Stimulated activated CD4-positive, alpha-beta T cell treated with anti-CD3 and anti-CD28 coated beads, Interleukin-1b, Interleukin-23, amount 100 ng/mL, for 1 hour (primary cell): ENCODE measurements at places on chromosomes 2 and 18.

DNA sequence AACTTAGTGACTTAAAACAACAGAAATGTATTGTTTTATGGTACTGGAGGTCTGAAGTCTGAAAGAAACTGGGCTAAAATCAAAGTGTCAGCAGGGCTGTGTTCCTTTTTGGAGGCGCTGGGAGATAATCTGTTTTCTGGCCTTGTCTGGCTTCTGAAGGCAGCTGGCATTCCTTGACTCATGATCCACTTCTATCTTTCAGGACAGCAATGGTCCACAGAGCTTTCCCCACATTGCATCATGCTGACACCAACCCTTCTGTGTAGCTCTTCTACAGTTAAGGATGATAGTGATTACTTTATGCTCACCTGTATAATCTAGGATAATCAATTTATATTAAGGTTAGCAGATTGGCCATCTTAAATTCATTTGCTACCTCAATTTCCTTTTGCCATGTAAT, 392.1 kb downstream of the TDRD15 start:
- DNase-seq, result no peak

DNA sequence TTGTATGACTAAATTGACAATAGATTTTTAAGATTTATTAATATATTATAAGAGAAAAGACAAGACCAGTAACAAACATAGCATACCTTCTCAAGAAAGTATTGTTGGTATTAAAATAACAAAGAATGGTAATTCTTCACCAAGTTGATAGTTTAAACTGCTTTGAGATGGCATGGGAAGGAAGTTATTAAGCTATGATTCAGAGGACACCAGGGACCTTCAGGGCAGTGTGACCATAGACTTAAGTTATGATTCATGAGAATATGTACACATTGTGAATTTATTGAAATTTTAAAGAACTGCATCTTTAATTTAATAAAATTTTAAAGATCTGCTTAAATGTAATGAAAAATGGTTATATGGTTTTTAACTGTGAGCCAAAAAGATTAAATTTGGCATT, 205.7 kb downstream of the DSEL start:
- no peak for DNase-seq

DNA sequence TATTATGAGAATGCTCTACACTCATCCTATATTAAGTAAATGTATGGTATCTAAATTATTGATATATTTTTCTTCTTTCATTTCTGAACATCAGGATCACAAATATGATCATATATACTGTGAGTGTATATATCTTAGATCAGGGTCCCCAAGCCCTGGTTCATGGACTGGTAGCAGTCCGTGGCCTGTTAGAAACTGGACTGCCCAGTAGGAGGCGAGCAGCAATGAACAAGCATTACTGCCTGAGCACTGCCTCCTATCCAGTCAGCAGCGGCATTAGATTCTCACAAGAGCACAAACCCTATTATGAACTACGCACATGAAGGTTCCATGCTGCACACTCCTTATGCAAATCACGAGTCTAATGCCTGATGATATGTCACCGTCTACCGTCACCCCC, 1247.1 kb upstream of the NXPH2 start:
- DNase-seq, result no peak

DNA sequence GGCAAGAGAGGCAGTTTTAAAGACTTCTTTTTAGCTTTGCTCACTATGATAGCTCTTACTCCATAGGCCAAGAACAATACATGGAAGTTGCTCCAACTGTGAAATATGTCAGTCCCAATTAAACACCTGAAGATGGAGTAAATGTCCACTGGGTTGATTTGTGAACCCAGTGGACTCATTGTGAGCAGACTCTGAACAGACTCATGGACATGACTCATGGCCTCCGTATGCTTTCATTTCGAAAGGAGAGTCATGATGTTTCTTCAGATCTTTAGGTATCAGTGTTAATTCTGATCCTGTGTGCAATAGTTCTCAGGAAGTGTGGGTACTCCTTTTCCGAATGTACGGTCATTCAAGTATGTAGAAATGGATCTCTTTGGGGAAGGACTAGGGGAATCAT, 5.4 kb upstream of the CWC22 start:
- DNase-seq, result no peak

DNA sequence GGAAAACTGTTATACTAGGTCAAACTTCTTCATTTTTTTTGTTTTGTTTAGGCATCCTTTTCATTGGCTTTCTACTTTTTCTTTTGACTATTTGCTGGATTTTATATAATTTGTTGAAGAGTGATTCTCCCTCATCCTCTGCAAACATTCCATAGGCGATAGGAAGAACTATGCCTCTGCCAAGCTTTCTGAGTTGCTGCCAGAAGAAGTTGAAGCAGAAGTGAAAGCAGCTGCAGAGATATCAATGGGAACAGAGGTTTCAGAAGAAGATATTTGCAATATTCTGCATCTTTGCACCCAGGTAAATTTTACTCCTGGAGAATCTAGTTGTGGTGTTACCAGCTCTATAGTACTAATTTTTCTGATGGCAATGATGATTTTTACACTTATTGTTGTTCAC, 25.4 kb downstream of the NOP58 start:
- no peak for DNase-seq

DNA sequence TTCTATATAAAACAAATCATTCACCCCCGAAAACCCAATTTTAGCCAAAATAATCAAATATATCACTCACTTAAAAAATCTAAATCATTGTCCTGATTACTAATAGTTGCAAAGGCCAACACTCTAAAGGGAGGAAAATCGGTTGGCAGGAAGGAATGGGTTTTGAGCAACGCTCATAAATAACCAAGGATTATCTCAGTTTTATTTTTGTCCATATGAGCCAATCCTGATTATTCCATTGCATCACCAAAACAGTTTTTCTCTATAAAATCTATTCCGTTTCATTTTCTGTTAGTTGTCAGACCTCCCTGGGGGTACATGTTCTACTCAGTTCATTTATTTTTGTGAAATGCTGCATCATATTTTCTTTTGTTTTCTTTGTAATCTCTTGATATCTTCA, 174.1 kb downstream of the LRATD1 start:
- no peak for DNase-seq

DNA sequence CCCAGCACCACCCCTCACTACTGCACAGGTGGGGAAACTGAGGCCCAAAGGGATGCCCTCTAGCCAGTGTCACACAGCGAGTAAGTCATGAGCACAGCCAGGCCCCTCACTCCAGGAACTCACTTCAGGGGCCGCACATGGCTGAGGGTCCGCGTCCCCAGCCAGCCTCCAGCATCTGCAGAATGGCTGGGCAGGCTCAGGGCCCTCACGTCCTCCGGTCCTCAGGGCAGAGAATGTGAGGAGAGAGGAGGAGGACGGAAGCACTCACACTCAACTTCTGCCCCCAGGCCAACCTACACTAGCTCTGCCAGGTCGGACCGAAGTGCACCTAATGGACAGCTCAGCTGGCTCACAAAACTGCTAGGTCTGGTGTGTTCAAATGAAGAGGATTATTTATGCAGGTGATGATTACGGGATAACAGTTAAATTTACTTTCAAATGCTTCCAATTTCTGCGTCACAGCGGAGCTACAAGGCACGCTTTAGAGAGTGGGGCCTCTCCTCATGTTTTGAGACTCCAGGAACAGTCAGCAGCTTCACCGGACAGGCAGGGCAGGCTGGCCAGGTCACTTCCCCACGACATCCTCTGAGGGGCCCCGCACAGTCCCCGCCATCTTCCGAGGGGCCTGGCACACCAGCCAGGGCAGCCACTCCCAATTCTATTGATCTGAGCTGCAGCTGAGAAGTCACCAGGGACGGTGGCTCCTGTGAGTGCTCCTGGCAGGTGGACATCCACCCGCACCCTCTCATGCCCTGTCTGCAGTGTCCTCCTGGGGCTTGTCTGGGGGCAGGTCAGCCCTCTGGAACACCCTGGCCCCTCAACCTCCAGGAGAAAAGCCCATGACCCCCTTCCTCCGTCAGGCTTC, 26.5 kb downstream of the KIF1A start:
- DNase-seq, result no peak

DNA sequence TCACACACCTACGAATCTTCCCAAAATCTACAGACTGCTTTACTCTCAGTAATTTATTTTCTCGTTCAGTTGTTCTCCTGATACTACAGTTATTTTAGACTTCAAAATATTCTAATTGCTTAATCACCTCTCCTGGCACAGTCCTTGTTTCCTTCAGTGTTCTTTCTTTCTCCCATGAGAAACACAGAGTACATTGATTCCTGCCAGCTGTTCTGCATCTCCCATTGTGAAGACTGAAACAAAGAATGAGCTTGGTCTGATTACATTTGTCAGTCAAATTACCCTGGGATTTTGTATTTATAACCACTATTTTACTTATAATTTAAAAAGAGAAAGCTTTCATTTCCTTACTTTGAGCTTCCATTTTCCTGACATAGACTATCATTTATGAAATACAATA, 63.9 kb upstream of the TANK start:
- no peak for DNase-seq

DNA sequence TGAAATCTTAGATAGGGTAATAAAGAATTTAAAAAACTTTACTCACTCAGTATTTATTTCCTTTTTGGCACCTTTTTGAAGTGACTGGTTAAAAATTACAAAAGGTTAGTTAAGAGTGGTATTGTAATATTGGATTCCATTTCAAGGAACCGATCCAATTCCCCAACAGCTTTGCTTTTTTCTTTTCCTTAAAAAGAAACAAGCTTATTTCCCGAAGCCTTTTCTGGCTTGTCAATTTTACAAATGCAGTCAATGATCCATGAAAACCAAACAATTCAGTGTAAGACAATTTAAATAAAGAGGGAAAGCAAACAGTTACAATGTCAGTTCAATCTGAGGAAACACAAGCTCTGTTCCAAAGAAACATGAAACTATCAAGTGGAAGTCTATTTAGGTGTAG, 200.2 kb downstream of the RIT2 start:
- DNase-seq, result no peak

GRCh38 chr18:79682894-79683625, 3.5 kb downstream of the CTDP1 start:
- no peak for DNase-seq

DNA sequence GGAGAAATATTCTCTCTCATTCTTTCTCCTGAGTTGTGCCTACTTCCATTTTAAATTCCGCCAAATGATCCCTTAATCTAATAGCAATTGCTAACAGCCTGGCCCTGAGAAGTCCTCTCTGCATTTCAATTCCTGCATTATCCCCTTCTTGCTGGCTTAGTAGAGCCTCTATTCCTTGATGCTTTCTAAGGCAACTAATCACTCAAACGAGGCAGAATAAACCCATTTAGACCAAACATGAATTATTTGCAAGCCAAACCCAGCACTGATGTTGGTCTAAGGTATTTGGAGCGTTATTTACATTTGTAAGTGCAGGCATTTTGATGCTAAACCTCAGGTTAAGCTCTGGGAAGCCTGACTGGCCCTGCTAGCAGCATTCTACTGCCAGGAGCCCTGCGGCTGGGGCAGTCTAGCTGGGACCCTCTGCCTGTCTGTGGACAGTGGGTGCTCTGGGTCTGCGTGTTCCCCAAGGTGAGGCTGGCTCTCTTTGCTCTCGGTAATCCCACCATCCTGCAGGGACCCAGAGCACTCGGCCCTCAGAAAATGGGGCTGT, 173.1 kb upstream of the HS6ST1 start:
- no peak for DNase-seq

GRCh38 chr2:8966123-8966908, 37.2 kb downstream of the MBOAT2 start:
- DNase-seq, result no peak

DNA sequence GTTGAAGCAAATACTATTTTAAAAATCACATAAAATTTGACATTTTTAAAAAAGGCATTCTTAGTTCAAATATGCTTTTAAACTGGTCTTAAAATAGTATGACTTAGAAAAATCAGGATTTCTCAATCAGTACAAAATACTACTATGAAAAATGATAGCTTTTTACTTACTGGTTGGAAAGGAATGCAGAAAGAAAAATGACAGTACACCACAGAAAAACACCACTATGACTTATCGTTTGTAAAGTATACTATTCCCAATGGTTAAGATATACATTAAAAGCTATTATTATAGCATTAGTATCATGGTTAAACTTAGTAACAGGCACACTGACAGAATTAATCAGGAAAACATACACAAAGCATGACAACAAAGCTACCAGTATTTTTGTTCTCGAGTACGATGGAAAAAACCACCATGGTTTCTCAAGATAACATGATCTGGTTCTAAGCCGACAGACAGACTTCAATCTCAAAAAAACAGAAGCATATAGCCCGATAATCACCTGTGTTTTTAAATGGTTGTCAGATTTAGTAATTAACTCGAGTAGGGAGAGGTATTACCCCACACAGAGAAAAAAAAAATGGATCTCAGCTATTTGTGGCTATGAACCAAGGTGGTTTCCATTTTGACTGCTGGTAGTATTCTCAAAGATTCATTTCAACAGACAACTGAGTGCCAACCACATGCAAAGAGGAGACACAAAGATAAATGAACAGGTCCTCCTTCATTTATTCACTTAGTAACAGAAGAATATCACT, 39.1 kb downstream of the CUL3 start:
- no peak for DNase-seq

- DNase-seq, result no peak
Observed at GRCh38 chr2:231929961-231930592, 3.9 kb upstream of the NPPC start.

- no peak for DNase-seq
Observed at GRCh38 chr2:70330476-70330875, 28.6 kb upstream of the FAM136A start.

DNA sequence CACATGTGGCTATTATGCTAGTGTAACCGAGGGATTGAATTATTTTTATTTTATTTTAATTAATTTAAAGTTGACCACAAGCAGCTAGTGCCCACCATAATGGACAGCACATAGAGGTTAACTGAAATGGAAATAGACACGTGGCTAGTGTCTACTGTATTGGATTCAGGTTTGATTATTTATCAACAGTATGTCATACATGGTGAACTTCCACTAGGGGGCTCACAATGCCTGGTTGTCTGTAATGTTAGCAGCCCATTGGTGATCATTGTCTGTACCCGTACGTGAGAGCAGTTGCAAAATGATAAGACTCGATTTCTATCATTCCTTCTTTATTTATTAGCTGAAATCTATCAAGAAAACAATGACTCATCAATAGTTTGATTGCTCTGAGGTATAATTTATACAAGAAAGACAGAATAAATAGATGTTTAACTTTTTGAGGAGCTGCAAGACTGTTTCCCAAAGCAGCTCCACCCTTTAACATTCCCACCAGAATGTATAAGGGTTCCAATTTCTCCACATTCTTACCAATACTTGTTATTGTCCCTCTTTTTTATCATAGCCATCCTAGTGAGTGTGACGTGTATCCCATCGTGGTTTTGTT, 76.5 kb downstream of the CYBRD1 start:
- DNase-seq, result peak; percentile 2

- DNase-seq, result no peak
Observed at GRCh38 chr2:109238580-109238979, 109.6 kb downstream of the SH3RF3 start.

- DNase-seq, result no peak
Observed at GRCh38 chr2:46841621-46842020, 74.0 kb downstream of the MCFD2 start.

GRCh38 chr2:59034837-59035236, 793.7 kb upstream of the FANCL start:
- DNase-seq, result no peak

DNA sequence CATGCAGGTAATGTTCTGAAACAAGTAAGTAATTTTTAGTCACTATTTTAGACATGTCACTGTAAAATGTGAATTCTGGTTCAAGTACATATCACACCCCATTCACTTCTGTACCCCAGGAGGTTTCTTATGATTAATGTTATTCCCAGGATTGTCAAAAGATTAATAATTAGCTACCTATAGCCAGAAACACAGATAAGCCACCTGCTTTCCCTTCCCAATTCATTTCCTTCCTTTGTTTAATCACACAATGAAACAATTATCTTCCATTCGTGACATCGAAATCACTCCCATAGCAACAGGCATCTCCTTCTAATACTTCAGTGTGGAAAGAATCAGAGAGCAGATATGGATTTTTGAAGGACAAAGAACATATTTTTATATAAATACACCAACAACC, 1650.3 kb upstream of the CELF4 start:
- DNase-seq, result no peak
